ENCODE measurements at places on chromosomes 5 and 9. TPM values are rescaled to one million over a fixed set of nuclear protein-coding genes. Genes with fewer than 3 reads are reported as not detected.
A peak's percentile ranks its signal among the peaks of the same experiment; 100 is the strongest.

The BTNL8 gene
- total RNA-seq = 4.2 TPM

- peaks cover 26% of the 10 kb centered on the region for H3K4me1 ChIP-seq
- peak; percentile 58 for DNase-seq
- no peak overlapping the region for H3K27ac ChIP-seq
- no peak overlapping the region for H3K4me3 ChIP-seq
- no peaks in the 10 kb centered on the region for H3K27me3 ChIP-seq
These were observed 148.9 kb downstream of the RXRA start for GRCh38 chr9:134475011-134475790.

DNA sequence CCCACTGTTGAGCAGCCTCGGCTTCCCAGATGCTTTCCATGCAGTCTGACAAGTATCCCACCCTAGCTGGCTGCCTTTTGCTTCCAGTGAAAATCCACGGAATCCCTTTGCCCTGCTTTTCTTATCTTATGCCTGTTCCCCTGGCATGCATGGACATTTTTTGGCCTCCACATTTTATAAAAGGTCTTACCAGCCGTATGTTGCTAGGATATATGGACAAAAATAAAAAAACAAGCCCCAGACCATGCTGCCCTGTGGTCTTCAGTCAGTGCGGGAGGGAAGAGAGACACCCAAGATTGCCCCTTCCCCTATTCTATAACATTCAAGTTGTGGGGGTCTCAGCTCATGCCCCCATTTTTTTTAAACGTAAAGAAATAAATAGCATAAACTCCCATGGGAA is 129.6 kb downstream of the COL23A1 start:
- no peaks in the 10 kb centered on the region for H3K27me3 ChIP-seq
- peak overlapping the region; percentile 47 for H3K27ac ChIP-seq
- peaks cover 38% of the 10 kb centered on the region for H3K4me1 ChIP-seq
- H3K36me3 ChIP-seq = no peaks in the 10 kb centered on the region

DNA sequence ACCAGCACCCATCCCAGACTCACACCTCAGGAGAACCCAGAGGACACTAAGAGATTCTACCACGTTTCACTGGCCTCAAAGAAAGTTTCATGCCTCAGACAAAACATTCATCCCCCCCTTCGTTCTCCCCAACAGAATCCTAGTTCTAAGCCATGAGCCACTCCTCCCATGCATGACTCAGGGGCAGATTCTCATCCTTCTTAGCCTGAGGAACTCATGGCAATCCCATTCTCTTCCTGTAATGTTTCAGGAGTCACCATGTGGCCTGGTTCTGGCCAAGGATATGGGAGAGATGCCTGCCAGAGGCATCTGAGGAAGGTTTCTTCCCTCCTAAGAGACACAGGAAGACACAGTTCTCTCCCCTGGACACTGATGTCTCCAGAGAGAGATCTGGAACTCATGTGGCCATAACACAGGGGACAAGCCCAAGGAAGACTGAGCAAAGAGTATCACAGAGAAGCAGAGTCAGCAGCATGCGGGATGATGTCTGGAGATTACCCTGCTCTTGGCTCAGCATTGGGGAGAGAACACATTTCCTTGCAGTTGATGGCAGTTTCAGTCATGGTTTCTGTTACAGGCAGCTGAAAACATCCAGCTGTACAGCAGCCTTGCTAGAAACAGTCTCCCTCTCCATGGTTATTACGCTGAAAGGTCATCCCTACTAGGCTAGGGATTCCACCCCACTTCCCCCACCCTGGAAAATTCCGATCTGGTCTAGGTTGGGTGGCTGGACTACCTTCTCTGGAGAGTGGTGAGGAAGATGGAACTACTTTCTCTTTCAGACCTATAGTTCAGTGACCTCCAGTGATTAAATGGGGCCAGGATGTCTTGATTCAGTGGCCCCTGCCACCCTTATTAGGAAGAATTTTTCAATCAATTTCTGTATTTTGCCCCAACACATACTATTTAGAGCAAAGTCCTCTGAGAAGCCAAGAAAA is 115.4 kb downstream of the ZNF608 start:
- H3K4me1 ChIP-seq = no peaks in the 10 kb centered on the region
- H3K27ac ChIP-seq = no peak overlapping the region
- DNase-seq = no peak
- no peaks in the 10 kb centered on the region for H3K27me3 ChIP-seq
- H3K36me3 ChIP-seq = no peaks in the 10 kb centered on the region

DNA sequence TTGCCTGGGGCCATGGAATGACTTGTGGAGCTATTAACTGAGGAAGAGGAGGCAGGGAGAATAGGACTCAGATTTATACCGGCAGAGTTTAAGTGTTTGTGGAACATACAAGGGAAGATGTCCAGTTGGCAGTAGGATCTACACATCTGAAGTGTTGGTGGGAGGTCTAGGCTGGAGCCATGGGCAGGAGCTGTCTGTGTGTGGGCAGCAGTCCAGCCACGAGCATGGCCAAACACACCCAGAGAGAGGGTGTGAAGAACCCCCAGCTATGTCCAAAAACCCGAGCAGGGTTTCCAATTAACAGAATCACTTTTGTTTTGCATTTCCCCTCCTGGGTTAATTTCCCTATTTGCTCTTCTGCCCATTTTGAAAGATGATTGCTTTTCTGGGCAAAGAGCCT is 393.7 kb downstream of the CDK5RAP2 start:
- H3K4me1 ChIP-seq = no peaks in the 10 kb centered on the region
- H3K27me3 ChIP-seq = no peaks in the 10 kb centered on the region
- H3K4me3 ChIP-seq = no peak overlapping the region

Data from thyroid gland (tissue), 4 donors.